ENCODE measurements at places on chromosomes 2 and 18.

GRCh38 chr2:7895289-7895688 is 786.6 kb upstream of the ID2 start:
- DNase-seq = no peak

- DNase-seq = no peak
Measured at GRCh38 chr2:30232801-30233130, 1.4 kb downstream of the LBH start.

- no peak for DNase-seq
Measured at GRCh38 chr2:10964052-10964790, 52.5 kb downstream of the KCNF1 start.

DNA sequence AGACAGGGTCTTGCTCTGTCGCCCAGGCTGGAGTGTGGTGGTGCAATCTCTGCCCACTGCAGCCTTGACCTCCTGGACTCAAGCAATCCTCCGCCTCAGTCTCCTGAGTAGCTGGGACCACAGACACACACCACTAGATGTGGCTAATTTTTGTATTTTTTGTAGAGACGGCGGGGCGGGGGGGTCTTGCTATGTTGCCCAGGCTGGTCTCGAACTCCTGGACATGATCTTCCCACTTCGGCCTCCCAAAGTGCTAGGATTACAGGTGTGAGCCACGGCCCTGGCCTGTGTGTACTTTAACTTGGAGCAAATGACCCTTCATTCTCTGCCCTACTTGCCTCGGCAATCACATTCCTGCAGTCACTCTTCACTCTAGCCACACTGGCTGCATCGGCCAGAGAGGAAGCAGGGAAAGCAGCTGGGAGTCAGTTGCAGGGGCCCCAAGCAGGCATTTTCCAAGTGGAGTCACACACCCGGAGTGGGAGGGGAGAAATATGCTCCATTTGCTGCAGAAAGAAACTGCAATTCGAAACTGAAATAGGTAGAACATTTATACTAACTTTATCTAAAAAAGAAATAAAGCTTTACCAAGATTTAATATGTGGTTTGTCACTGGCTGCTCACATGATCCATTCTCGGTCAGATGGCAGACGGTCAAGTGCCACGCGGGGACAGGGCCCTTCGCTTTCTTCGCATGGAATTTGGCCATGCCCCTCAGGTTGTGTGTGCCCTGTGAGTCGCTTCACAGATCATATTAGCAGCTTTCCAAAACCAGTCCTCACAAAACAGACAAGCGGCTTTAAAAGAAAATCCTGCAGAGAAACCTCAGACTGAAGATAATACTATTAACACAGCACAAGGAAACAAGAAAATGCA is 37.1 kb downstream of the FAM161A start:
- DNase-seq = no peak

- DNase-seq = no peak
Measured at GRCh38 chr2:25349397-25349796, 7.7 kb upstream of the DNMT3A start.

Measured in activated CD4-positive, alpha-beta T cell treated with anti-CD3 and anti-CD28 coated beads, Interleukin-2, amount 50 U/mL, for 4 hours (primary cell).